Stimulated activated CD4-positive, alpha-beta T cell treated with anti-CD3 and anti-CD28 coated beads, TNF-alpha, amount 100 ng/mL, for 1 hour (primary cell): ENCODE measurements at places on chromosomes 5 and 9.

DNA sequence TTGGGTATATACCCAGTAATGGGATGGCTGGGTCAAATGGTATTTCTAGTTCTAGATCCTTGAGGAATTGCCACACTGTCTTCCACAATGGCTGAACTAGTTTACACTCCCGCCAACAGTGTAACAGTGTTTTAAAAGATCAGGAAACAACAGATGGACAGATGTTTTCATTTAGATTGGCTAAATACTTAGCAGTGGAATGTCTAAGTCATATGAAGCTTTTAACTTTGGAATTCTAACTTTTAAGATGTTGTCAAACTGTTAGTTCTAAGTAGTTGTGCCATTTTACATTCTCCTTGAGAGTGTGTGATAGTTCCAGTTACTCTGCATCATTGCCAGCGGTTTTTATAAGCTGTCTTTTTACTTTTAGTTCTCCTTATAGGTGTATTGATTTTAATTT, 688.8 kb downstream of the SEMA5A start:
- DNase-seq: no peak

- no peak for DNase-seq
Measured at GRCh38 chr9:101138509-101138908, 110.0 kb downstream of the PLPPR1 start.

DNA sequence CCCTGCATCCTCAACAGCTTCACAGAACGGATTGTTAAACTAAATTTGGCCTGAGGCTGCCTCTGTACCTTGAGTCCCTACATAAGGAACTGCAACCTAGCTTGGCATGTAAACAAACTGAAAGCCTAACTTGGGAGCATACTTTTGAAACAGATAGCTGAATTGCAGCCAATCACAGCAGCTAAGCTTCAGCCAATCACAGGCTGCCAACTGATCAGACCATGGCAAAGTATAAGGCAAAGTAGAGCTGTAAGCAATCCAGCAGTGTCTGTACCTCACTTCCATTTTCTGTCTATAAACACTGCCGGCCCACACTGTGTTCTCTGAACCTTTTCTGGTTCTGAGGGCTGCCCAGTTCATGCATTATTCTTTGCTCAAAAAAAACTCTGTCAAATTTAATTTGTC, 8.9 kb upstream of the ZNF483 start:
- no peak for DNase-seq

DNA sequence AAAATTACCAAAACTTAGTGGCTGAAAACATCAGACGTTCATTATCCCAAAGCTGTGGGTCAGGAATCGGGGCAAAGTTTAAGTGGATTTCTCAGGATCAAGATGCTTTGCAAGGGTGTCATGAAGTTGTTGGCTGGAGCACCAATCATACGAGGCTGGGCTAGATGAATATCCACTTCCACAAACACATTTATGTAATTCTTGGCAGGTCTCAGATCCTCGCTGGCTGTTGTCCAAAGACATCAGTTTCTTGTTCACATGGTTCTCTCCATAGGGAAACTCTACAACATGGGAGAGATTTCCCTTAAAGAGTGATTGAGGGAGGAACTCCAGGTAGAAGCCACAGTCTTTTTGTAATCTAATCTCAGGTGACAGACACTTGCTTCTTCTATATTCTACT, 20.2 kb upstream of the CCDC192 start:
- DNase-seq: no peak

- no peak for DNase-seq
Measured at GRCh38 chr9:17004500-17004899, 130.3 kb upstream of the CNTLN start.

GRCh38 chr9:36881743-36882441, 152.2 kb downstream of the PAX5 start:
- no peak for DNase-seq

DNA sequence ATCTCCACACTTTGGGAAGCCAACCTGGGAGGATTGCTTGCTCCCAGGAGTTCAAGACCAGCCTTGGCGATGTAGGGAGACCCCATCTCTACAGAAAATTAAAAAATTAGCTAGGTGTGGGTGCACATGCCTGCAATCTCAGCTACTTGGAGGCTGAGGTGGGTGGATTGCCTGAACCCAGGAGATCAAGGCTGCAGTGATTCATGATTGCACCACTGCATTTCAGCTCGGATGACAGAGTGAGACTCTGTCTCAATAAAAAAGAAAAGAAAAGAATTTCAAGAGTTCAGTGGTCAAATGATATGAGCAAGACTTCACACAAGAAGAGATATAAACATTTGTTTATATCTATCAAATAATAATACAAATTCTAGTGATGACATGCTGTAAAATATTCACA, 23.0 kb upstream of the MTAP start:
- DNase-seq: no peak

DNA sequence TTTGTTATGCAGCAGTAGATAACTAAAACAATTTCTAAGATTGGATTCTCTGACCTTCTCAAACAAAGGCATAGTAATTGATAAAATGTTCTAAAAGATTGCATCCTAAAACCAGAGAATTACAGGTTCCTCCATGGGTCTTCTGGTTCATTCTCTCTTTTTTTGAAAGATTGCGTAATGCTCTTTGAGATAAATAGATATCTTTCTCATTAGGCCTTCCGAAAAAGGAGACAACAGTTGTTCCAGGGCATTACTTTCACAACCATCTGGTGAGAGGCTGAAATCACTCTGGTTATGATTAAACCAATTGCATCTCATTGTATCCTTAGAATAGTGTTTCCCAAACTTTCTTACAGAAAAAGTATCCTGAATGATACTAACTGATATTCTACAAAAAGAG, 174.7 kb upstream of the NREP start:
- DNase-seq: no peak

DNA sequence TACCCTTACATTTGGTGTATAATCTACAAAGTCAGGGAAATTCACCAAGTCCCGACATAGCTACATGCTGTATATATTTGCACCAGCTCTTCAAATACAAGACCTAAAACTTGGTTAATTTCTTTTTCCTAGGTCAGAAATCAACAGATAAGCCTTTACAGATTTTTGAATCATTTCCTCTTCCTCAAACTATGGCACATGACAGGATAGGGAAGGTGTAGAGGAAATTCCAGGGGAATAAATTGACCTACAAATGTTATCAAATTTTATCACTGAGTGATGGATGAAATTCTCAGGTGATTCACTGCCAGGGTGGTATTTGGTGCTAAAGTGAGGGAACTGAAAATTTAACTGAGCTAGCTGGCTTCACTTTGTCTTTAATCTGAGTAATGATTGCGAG, 360.0 kb downstream of the BNC2 start:
- DNase-seq: no peak

- no peak for DNase-seq
Measured at GRCh38 chr5:15550502-15551112, 50.6 kb downstream of the FBXL7 start.

- no peak for DNase-seq
Measured at GRCh38 chr5:123659495-123659894, 147.5 kb downstream of the CSNK1G3 start.

DNA sequence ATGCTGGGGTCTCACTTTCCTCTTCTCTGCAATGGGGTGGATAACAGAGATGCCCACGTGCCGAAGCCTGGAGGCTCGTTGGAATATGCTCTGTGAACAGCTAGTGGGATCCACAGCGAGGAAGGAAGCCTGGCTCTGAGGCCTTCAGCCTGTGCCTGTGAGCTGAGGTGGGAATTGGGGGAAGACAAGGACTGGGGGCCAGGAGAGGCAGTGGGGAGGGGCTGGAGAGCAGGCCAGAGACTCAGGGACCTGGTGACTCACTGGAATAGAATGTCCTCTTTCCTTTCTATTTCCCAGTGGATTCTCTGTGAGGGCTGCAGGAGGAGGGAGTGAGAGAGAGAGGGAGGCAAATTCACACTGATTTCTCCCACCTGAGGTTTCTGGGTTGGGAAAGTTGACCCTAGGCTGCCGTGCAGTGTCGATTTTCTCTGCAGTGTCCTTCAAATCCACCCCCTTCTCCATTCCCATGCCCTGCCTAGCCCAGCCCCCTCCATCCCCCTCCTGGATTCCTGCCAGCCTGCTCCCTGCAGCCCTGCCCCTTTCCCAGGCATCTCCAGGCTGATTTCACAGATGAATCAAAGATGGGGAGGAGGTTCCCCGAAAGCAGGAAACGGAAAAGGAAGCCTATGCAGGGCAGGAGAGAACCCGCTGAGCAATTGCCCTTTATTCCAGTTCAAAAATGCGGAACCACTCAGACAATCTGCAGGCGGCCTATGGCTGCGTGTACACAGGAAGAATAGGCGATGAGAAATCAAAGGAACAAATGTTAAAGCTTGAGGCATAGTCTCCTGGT, 1.4 kb upstream of the SPAAR start:
- no peak for DNase-seq

- DNase-seq: no peak
Measured at GRCh38 chr5:147377682-147378081, 132.2 kb downstream of the DPYSL3 start.

- no peak for DNase-seq
Measured at GRCh38 chr9:23307731-23308513, 518.1 kb downstream of the ELAVL2 start.

DNA sequence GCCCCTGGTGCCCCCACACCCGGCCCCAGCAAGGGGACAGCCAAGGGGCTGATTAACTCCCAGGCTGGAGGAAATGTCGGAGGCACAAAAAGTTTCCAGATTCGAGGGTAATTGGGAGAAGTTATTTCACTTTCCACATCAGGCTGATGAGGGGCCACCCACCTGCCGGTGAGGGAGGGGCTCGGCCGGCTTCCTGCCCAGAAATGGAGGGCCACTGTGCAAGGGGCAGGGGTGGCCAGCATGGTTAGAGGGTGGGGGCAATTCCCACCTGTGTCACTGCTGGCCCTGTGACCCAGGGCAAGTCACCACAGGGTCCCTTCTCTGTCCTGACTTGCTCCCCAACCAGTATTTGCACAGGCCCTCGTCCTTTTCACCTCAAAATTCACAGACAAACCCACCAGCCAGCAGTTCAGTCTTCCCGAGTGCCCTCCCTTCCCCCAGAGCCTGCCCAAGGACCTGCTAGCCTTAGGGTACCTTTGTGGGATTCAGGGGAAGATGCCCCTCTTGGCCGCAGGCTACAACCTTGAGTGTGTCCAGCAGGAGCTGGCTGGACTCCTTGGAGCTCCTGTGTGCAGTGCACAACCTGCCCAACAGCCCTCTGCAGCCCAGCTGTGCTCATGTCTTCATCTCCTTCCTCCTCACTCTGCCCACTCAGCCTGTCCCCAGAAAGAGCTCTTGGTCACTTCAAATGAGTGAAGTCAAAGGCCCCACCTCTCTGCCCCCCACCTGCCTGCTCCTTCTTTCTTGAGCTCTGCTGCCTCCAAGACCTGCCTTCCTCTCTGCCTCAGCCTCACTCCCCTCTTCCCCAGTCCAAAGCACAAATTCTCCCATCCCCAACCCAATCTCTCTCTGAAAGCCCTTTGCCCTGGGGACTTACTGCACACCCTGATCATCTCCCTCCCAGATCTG, 130.5 kb downstream of the BARX1 start:
- no peak for DNase-seq

DNA sequence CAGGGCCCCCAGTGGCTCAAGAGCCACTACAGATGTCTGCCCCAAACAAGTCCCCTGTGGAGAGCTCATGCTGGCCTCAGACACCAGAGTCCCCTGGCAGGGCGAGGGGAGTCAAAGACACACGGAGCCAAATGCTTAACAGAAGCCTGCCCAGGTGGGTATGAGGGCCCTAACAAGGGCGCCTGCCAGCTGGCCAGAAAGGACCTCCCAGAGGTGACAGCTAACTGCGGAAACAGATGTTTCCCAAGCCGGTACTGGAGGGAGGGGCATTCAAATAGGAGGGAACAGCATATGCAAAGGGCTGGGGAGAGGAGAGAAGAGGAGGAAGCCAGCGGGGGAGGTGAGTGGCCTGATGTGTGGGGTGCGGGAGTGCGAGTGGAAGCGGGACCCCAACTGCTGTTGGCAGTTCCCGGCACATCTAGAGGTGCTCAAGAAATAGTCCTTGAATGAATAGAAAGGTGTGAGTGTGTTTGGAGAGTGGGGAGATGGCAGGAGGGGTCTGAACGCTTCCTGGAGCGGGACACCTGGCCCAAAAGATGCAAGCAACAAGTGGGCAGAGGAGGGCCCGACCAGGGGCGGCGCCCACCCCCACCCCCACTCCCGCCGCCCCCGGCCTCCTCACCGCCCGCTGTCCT, 824 bp downstream of the MXD3 start:
- DNase-seq: no peak

DNA sequence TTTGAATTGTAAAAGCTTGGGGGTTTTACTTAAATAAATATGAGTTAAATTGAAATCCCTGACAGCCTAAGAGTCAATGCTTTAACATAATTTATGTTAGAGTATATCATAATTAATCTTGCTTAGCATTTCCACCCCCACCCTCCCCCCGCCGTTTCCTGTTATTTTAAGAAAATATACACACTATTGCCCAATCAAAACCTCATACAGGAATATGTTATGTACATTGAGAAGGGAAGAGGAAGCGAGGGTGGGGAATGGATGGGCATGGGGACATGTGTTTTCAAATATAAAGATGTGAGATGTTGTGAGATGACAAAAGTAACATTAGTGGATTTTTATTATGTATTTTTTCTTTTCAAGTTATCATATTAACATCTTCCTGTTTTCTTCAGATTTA, 561.1 kb upstream of the MEF2C start:
- DNase-seq: no peak

GRCh38 chr5:141992349-141992963, 20.4 kb downstream of the GNPDA1 start:
- DNase-seq: peak; percentile 71

DNA sequence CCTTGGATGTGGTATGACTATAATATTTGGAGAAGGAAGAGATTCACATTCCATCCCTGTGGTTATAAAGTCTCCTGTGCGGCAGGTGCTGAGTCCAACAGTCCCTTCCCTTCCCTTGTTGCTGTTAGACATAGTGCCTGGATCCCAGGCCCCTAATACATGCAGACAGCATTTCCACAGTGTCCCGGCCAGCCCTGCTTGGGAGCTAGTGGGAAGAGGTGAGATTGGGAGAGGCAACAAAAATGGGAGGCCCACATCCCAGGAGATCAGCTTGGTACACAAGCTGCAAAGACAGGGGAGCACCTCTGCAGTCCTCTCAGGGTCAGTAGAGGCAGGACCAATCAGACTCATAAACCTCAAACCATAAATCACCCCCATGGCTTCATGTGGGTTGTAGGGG, 3.3 kb upstream of the NEURL1B start:
- no peak for DNase-seq

- no peak for DNase-seq
Measured at GRCh38 chr5:179310439-179311090, 34.7 kb downstream of the ADAMTS2 start.

DNA sequence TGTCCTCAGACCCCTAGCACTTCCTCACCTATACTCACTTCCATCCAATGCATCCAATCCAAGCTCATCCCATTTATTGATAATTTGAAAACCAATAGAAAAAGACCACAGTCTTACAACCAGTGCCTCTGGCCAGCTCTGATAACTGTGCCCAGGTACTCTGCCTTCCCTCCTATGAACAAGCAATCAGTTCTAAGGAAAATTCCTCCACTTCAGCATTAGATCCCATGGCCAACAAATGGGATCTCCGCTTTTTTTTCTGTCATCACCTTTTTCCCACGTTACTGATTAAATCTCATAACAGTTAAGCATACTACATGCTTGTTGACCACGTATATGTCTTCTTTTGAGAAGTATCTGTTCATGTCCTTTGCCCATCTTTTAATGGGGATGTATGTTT, 41.7 kb upstream of the GLIS3 start:
- no peak for DNase-seq

- peak; percentile 85 for DNase-seq
Measured at GRCh38 chr5:132820162-132820754, 7.2 kb downstream of the SOWAHA start.
